Stimulated activated CD8-positive, alpha-beta memory T cell treated with anti-CD3 and anti-CD28 coated beads, Interleukin-2, amount 100 ng/mL, for 1 hour (primary cell): ENCODE measurements at places on chromosomes 1 and 21.

DNA sequence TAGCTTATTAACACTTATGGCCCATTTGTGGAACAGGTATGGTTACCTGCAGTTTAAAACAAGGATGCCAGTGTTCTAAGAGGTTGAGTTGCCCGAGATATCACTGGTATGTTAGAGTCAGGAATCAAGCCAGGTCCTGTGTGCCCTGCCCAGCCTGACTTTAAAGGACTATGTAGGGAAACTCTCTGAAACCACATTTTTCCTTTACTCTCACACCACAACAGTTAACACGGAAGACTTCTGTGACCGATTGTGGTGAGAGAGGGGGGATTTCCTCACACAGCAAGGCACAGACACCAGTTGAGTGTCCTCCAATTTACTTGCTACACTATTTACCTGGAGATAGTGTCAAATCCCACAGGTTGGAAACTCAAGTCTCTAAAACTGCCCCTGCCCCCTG, 47.8 kb downstream of the UCK2 start:
- no peak for DNase-seq

- DNase-seq, result no peak
Measured at GRCh38 chr1:161838362-161838761, 72.2 kb downstream of the ATF6 start.

DNA sequence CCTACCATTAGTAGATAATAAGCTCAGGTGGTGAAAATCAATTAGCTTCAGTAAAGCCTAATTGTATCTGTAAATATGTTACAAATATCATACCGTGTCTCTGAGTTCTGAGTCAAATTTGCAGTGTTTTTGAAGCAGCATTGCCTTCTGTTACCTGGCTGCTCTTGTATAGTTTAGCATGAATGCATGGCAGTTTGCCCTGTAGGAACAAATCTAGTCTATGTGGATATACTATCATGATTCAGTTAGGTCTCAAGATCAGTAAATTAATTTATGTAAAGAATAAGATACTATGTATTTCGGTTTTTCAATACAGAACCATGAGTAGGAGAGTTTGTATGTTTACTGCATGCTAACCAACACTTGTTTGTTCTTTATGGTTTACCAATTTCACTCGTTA, 240.6 kb upstream of the C1orf105 start:
- no peak for DNase-seq

GRCh38 chr21:41585199-41585994, 77.4 kb upstream of the TMPRSS2 start:
- DNase-seq, result no peak

DNA sequence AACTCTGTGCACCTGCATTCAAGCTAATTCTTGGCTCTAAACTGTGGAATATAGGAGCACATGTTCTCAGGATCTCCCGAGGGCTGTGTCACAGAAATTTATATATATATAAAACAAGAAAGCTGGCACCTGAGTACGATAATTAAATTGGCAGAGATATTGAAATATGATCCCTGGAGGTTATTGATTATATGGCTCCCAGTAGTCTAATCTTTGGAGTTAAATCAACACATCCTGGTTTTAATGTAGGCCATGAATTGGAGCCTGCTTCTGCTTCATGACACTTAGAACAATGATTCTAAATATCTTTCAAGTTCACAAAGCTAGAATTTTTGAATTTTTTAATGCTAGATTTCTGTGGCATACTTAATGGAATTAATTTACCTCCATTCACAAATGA, 84.3 kb downstream of the CTH start:
- DNase-seq, result no peak

DNA sequence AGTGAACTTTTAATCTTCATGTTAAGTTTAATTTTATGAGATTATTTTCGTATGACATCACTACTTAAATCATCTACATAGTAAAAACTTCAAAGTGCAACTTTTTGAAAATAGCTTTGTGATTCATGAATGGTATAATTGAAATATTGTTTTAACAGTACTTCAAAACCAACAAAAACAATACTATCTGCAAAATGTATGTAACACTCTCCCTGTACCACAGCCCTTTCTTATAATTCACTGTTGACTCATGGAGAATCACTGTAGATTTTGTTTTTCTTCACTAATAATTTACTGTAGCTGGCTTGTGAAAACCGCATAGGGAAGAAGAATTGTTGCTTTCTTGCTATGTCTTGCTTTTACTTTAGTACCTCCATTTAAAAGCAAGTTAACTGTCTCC, 301.4 kb upstream of the ADAMTS5 start:
- no peak for DNase-seq

- no peak for DNase-seq
Measured at GRCh38 chr1:93180723-93181613, at the start of gene CCDC18. TSS of gene CCDC18 (plus strand) at chr1:93180724. CDS start at chr1:93183362, 2,638 bp downstream.

DNA sequence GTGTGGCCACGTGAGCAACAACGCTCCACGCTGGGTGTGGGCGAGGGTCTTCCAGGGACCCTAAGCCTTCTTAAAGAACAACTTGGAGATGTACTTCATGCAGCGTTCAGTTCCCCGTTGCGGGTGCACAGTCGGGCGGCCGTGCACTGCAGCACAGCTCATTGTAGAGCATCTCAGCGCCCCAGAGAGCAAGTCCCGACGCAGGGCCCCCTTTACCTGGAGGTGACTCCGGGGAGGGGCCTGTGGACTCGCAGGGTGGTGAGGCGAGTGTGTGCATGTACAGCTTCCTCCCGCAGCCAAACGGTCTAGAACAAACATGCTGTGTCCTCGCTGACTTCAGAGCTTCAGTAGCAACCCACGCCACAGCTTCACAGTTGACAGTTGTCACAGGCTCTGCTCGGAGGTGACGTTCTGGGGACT, 19.5 kb downstream of the RRP1 start:
- no peak for DNase-seq

- DNase-seq, result no peak
Measured at GRCh38 chr21:44898851-44899767, 21.6 kb downstream of the ITGB2 start.

DNA sequence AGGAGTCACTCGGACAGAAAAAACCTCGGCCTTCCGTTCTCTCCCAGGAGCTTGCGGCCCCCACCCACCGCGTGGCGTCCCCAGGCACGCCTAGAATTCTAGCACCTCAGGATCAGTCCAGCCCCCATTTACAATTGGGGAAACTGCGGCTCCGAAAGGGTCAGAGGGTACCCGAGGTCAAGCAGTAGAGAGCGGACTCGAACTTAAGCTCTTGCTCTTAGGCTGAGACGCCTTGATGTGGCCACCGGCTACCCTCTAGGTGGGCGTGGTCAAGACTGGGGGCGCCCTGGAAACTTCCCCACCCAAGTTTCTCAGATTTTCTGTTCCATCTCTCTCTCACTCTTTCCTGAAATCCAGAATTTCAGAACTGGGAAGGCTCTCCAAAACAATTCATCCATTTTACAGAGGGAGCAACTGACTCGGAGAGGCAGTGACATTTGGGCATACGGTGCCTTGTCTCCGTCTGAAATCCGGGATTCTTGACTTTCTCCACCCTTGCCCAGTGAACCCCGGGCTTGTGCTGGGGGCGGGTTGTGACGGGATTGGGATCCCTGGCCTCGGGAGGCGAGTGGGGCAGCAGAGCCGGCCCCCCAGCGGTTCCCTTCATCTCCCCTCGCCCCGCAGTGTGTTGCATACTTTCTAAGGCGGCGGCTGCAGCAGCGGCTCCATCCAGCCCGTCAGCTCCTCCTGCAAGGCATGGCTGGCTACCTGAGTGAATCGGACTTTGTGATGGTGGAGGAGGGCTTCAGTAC, 777 bp downstream of the AZIN2 start:
- no peak for DNase-seq

- no peak for DNase-seq
Measured at GRCh38 chr1:62218604-62219003, 24.0 kb downstream of the L1TD1 start.

DNA sequence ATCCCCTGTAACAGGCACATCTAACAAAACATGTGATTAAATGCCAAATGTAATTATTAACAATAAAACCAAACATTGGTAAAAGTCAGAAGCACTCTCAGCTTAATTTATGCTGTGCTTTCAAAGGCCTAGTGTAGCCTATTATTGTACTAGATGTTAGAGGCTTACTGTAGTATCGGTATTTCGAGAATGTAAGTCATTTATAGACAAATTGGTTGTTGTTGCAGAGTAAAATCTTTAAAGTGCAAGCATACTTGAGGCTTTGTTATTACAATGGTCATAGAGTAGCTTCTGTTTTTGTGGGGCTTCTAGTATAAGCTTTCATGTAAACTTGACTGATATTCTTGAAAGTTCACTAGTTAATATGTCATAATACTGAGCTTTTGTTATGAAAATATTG, 965.8 kb downstream of the PLA2G4A start:
- no peak for DNase-seq
